ENCODE measurements at places on chromosomes 13 and 19. TPM values are rescaled to one million over a fixed set of nuclear protein-coding genes. Genes with fewer than 3 reads are reported as not detected.

- no peak for DNase-seq
Observed at GRCh38 chr19:40302224-40303011, 17.3 kb upstream of the AKT2 start.

GRCh38 chr19:4972509-4973230 is 3.8 kb downstream of the KDM4B start:
- no peak for DNase-seq

DNA sequence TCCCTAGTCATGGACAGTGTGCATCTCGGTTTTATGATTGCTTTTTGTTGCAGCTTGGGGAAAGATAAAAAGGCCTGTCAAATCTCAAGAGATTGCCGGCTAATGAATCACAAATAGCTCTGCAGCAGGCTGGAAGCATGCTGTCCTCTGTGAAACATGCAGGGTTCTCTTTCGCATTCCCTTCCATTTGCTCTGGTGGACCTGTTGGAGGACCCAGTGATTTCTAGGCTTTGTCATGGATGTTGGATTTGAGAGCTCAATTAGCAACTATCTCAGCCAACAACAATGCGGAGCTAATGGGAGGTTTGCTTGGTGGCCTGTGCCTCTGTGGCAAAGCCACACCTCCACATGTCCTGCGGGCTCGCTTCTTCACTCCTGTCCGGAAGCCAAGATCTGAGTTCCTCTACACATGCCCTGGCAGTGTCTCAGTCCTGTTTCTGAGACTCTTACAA is 418.1 kb upstream of the ARGLU1 start:
- DNase-seq, result no peak

- no peak for DNase-seq
Observed at GRCh38 chr13:30529085-30529834, 63.5 kb upstream of the HMGB1 start.

DNA sequence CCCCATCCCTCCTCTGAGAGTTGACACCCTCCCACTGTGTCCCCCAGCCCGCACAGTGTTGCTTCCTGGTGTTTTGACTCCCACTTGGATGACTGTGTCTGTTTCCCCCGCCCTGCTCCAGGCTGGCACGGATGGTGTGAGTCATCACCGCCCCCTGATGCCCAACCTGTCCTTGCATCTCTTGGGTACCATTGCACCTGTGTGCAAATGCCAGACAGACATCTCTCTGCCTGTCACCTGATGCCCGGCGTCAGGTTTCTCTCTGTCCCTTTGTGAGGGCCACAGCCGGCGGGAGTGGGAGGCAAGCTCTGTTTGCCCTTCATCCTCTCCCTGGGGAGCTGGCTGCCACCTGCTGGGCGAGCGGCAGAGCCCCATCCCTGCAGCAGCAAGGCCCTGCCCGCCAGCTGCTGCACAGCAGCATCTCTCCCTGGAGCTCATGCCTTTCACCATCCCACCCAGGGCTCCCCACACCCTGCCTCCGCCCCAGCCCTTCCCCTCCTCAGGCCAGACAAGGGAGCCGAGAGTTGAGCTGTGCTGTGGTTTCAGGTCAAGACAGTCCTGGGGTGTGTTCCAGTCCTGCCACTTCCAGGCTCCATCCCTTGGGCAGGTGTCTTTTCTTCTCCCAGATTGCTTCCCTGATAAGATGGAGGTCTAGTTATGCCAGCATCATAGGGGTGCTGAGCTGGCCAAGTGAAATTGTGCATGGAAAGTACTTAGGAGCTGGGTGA is 29.7 kb downstream of the NKPD1 start:
- no peak for DNase-seq

DNA sequence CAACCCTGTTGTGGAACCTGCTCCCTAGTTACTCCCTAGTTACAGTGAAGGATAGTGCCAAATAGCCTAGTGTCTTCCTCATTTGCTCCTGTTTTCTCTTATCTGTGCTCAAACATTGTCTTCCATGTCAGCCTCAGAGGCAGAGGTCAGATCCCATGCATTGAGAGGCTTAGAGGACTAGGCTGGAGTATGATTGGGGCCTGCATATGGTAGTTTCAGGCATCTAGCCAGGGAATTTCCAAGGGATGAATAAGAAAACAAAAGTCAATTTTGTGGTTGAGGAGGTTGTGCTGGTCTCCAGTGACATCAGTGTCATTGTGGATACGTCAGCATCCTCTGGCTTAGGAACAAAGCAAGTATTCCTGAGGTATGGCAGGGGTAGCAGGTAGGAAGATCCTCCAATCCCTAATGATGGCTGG is 9.4 kb downstream of the ZNF546 start:
- DNase-seq, result no peak

DNA sequence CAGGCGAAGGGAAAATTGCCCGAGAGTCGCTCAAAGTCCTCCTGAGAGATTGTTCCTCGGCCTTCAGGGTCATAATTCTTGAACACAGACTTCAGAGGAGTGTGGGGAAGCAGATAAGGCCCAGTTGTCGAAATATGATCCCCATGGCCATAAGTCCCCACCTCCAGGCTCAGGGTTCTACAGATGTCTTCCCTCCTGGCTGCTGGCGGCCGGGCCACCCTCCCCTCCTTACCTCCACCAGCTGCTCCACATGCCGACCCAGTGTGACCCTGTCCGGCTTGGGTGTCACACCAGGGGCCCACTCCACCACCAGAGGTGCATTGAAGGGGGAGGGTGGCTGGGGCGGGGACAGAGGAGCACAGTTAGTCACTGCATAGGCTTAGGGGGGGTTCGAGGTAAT is 10.1 kb downstream of the FAM98C start:
- DNase-seq, result no peak

DNA sequence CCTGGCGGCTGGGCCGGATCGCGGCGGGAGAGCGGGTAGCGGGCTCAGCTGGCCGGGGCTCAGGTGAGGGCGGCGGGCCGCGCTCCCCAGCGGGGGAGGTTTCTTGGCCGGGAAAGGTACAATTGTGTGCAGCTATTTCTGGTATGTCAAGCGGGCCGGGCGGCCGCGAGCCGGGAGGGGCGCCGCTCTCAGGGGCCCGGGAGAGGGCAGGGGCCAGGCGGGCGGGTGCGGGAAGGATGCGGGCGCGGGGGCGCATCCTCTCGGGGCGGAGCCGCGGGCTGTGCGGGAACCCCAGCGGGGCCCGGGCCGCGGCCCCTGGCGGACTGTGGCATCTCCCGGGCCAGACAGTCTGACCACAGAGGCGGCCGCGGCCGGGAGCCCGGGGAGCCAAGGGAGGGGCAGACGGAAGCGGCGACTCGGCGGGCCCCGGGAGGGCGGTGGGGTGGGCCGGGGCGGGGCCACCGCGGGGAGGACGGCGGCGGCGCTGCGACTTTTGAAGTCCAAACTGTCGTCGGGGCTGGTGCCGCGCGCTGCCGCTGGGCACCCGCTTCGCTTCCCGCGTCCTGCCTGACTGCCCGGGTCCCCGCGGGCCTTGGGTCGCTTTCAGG is at the start of gene LMO7:
TSS of gene LMO7 (plus strand) at position 503 of the 608 bp plus-strand sequence. CDS start 328 bp downstream, outside the sequence.
- no peak for DNase-seq

DNA sequence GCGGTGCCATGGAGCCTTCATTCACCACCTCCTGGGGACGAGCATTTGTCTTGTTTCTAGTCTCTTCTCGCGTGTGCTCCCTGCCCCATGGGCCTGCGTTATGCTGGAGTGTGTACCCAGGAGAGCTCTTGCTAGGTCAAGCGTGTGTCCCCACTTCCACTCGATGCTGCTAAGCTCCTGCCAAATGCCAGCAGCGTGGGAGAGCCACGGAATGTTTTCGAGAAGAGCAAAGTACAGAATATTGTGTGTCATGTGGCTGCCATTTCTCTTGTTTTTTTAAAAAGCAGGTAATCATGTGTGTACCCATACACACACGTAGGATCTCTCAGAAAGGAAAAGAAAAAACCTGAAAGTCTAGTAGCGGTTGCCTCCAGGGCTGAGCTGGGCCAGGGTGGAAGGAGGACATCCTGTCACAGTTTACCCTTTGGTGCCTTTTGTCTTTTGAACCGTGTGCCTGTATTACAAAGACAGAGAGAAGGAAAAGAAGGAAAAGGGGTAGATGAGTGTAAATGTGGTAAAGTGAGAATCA is 28.6 kb downstream of the PAK4 start:
- DNase-seq, result no peak

- no peak for DNase-seq
Observed at GRCh38 chr19:50658441-50659317, 9.4 kb downstream of the C19orf81 start.

DNA sequence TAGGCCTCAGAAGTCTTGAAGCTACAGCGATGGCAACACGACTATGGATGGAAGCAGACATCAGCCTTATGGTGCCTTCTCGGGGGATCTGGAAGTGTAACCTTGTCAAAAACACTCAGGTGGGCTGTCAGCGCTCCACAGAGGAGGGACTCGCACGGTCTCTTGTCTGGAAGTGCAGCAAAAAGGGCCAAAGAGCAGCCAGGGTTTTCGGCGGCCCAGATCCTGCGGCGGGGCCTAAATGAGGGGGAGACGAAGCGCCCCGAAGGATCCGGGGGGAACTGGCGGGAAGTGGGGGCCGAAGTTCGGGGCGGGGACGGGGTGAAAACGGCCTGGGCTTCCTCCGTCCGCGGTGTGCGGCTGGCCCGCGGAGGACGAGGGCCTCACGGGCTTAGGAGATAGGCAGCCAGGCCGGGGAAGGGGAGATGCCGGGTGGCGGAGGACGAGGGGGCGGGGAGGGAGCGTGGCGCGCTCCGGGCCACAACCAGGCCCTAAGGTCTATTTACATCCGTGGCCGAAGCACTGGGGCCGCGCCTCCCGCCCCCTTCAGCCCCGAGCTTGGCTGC is 637 bp downstream of the RANBP3 start:
- DNase-seq, result no peak

Gene CACTIN
- total RNA-seq, result 28.4 TPM

Gene LATS2
- 34.1 TPM for total RNA-seq

Gene SPTBN4
- total RNA-seq, result 5.9 TPM

Gene NOP53
- total RNA-seq, result 150 TPM

Gene KIR3DL1
- not detected for total RNA-seq
